Stimulated activated naive CD4-positive, alpha-beta T cell treated with Interleukin-2 at 50 U/mL for 16 hours (primary cell): ENCODE measurements at places on chromosomes 2 and 18.

GRCh38 chr2:99776906-99777646 is 287.3 kb upstream of the REV1 start:
- DNase-seq: no peak

GRCh38 chr2:161745866-161746614 is 121.8 kb downstream of the SLC4A10 start:
- DNase-seq: no peak

DNA sequence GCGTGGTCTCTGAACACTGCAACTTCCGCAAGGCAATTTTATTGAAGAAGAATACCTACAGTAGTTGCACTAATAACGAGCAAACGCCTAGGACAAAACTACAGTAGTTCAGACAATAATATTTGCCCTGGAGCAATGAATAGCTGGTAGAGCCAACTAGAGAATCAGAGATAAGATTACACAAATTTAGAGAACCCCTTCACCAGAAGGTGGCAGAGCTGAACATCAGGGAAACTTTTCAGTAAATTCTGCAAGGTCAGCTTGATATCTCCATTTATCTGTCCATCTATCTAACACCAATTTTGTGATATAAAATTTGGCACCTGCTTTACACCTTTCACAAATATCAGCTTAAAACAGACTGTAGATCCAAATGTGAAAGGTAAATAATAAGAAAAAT is 43.8 kb downstream of the CDH19 start:
- no peak for DNase-seq

GRCh38 chr18:21313576-21313975 is 71.5 kb downstream of the GREB1L start:
- no peak for DNase-seq

DNA sequence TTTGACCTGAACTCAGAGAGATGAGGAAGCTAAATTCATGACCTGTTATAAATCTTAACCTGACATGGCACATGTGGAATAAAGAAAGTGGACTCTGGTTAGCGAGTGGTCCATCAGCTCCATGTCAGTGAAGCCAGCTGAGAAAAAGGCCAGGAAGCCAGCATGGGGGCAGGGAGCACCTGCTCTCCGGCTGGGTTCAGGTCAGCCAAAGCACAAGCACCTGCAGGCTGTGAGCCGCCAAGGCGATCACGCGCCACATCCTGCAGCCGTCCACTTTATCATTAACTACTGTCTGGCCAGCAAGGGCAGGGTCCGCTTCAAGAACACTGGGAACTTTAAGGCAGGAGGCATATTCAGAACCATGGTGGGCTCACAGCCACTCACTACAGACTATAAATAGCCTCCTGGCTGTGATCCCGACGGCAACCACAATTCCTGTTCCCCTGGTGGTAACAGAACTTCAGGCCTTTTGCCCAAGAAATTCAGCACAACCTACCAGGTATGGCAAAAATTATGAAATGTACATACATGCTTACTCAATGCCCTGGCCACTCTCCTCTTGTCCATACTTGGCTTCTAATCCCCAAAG is 35.5 kb downstream of the ACVR1 start:
- no peak for DNase-seq

GRCh38 chr2:226478109-226478809 is 321.4 kb downstream of the IRS1 start:
- DNase-seq: no peak

- no peak for DNase-seq
These were observed 237.9 kb downstream of the TPGS2 start for GRCh38 chr18:36590621-36591580.

DNA sequence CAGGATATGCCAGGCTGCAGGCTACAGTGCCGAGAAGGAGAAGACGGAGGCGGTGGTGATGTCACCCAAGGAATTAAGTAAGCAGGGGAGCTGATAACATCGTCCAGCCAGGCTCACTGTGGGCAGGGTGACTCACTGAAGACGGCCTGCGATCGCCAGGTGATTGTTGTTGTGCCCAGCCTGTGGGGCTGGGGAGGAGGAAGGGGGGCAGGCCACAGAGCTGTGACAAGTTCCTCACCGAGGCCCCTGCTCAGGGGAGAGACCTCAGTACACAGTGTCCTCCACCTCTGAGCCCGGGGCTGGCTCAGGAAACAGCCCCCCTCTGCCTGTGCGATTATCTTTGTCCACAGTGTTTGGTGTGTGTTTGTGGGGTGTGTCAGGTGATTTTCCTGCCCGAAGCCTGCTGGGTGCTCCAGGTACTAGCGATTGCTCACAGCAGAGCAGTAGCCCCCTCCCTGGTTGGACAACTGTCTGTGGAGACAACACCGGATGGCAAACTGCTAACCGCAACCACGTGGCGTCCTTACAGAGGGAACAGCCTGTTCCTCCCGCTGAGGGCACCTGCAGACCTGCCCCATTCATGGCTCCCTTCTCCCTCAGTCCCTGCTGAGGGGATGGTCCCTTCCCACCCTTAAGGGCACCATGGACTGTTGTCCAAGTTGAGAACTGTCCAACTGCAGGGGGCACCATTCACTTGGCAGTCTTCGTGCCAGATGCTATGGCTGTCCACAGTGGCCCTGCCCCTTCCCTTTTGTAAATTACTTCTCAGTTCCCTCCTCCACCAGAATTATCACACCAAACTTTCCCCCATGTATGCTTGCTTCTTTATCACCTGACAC is 95.1 kb downstream of the ZFP36L2 start:
- peak; percentile 69 for DNase-seq

- DNase-seq: no peak
These were observed 36.8 kb upstream of the ATP8B1 start for GRCh38 chr18:57839942-57840381.

DNA sequence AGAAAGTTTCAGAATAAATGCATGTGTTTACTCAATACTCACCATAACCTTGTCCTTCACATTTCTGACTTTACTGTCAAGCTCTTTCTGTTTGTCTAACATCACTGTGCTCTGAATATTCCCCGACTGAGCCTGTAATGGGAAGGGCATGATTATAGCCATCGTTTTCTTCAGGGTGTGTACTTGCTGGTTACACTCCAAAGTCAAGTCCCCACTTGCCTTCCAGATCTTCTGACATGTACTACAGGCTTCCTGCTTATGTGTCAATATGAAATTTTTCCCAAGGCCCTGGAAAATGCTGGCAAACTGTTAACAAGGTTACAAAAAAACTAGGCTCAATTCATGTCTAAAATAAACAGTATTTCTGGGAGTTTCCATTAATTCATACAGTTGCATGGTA is 12.9 kb downstream of the STAT1 start:
- DNase-seq: no peak

- no peak for DNase-seq
These were observed 14.0 kb upstream of the IMP4 start for GRCh38 chr2:130328710-130329109.

DNA sequence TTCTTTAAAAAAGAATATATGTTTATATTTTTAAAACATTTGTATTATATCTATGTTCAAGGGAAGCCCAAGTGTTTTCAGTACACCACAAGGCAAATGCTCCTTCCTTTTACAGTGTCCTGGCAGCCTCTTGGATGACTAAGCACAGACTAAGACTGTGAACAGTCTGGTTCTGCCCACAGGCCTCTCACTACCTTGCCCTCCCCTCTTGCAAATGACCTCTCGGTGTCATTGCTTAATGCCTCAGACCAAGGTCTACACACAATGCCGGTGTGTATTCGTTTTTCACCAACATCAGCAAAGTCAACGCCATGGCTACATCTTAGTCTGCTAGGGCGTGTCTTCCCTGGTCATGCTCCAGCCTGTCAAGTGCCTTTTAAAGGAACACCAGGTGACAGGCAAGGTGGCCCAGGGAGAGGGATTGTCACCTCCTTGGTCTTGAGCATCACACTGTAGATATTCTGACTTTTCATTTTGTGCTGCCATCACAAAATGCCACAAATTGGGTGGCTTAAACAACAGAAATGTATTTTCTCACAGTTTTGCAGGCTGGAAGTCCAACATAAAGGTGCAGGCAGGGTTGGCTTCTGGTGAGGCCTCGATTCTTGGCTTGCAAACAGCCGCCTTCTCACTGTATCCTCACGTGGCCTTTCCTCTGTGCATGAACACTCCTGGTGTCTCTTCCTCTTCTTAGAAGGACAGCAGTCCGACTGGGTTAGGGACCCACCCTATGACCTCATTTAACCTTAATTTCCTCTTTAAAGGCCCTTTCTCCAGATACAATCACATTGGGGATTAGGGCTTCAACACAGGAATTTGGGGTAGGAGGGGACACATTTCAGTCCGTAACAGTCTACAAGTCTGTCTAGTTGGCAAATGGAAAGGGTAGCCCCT is 266.5 kb downstream of the KLHL29 start:
- DNase-seq: no peak

- no peak for DNase-seq
These were observed 21.5 kb upstream of the PDE1A start for GRCh38 chr2:182448371-182448770.

DNA sequence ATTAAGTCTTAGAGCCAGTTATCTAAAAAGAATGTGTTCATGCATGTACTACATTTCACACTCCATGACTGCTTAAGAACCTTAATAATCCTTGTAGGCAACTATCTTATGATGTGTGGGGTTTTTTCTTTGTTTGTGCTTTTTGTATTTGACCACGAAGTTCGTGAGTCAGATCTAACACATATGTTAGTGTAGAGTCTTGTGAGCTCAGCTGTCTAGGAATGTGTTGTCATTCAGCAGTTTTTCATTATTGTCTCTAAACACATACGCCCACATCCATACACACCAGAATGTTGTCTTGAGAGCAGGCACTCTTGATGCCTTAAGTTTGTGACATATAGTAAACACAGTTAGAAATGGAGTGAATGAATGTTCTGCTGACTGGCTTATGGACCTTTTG is 38.4 kb downstream of the CAB39 start:
- no peak for DNase-seq

GRCh38 chr2:38432820-38433606 is 55.9 kb upstream of the ATL2 start:
- DNase-seq: no peak

- no peak for DNase-seq
These were observed 1043.9 kb upstream of the POU3F3 start for GRCh38 chr2:103809941-103810441.

- no peak for DNase-seq
These were observed 198.7 kb downstream of the LTBP1 start for GRCh38 chr2:33145459-33145858.

GRCh38 chr2:222038067-222038802 is 260.6 kb downstream of the PAX3 start:
- DNase-seq: no peak

DNA sequence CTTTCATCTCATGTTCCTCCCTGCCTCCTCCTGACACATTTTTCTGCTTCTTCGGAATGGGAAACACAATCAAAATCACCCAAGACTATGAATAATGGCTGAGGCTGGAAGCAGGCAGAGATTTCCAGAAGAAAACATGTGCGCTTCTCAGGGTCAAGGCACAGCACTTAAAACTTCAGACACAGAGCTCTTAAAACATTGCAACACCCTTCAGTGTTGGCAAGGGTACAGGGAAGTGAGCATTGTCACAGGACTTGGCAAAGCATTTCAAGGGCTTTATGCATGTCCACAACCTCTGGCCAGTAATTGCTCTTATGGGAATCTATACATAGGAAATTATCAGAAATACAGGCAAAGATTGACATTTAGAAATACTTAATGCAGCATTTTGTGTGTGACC is 477.6 kb upstream of the KLHL29 start:
- DNase-seq: no peak

DNA sequence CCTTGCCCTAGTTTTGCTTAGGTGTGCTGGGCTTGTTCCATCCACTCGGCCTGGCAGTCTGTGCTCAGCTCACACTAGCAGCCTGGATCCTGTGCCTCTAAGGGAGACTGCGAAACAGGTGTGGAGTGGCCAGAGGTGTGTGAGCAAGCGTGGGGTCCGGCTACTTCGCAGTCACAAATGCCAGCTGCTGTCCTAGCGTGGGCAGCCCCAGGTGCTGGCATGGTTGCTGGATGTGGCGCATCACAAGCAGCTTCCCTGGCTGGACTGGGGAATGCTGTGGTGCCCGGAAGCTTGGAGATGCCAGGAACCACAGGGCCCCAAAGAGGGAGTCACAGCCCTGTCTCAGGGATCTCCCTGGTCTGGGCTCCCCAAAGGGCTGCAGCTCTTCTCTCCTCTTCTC is 119.0 kb upstream of the TMEFF2 start:
- DNase-seq: no peak

- no peak for DNase-seq
These were observed 12.5 kb upstream of the PLEKHM3 start for GRCh38 chr2:208037564-208038487.

- DNase-seq: no peak
These were observed 525.0 kb upstream of the TCF4 start for GRCh38 chr18:56112984-56113383.

GRCh38 chr18:45334191-45334590 is 281.1 kb upstream of the SLC14A2 start:
- no peak for DNase-seq

DNA sequence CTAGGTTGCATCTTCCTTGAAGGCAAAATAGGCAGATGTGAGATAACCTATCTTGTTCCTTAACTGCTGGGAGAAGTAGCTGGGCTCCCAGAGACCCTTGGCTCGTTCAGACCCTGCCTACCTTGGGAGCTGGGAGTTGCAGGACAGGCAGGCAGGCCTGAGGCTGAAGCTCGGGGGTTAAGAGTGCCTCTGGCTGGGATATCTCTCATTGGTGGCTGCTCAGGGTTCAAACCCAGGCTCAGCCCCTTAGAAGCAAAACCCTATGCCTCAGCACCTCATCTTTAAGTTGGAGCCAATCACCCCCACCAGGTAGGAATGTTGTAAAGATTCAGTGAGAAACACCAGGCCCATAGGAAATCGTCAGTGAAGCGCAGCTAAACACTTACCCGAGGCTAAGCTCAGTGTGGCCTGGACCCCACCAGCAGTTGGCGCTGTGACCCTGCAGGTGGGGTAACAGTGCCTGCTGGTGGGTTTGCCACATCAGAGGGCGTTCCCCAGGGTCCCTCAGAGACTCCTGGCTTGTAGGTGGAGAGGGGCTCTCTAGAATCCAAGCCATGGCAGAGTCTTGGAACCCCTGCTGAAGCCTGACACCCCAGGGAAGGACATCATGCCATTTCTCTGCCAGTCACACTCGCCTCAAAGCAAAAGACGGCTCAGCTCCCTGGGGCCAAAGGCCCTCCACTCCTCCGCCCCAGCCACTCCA is 54.6 kb upstream of the GPR17 start:
- DNase-seq: peak; percentile 24

- DNase-seq: no peak
These were observed 248.8 kb downstream of the HNMT start for GRCh38 chr2:138213084-138213483.

- no peak for DNase-seq
These were observed 58.1 kb upstream of the SDC1 start for GRCh38 chr2:20282916-20283592.

DNA sequence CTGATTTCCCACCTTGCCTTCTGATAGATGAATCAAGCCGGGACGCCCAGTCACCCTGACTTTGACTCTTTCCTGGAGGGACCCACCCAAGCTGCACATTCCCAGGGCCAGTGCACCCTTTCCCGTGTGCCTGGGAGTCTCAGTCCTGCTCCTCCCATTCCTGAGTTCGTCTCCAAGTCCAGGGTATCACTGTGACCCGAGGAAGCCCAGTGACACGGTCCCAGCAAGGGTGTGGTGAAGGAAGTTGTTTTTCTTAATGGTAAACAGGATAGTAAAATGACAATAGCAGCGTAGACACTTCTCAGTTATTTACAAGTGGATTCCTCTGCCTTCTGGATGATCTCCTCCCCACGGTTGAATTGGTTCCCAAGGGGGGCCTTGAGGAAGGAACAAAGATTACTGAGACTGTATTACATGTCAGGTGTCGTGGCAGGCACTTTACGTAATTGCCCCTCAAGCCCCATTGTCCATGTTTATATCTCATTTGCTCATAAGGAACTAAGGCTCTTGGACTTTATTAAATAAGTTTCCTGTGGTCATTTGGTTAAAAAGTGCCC is 123.3 kb downstream of the PRKCE start:
- DNase-seq: no peak
